ENCODE measurements at places on chromosomes 5 and 9.
A peak's percentile ranks its signal among the peaks of the same experiment; 100 is the strongest.

DNA sequence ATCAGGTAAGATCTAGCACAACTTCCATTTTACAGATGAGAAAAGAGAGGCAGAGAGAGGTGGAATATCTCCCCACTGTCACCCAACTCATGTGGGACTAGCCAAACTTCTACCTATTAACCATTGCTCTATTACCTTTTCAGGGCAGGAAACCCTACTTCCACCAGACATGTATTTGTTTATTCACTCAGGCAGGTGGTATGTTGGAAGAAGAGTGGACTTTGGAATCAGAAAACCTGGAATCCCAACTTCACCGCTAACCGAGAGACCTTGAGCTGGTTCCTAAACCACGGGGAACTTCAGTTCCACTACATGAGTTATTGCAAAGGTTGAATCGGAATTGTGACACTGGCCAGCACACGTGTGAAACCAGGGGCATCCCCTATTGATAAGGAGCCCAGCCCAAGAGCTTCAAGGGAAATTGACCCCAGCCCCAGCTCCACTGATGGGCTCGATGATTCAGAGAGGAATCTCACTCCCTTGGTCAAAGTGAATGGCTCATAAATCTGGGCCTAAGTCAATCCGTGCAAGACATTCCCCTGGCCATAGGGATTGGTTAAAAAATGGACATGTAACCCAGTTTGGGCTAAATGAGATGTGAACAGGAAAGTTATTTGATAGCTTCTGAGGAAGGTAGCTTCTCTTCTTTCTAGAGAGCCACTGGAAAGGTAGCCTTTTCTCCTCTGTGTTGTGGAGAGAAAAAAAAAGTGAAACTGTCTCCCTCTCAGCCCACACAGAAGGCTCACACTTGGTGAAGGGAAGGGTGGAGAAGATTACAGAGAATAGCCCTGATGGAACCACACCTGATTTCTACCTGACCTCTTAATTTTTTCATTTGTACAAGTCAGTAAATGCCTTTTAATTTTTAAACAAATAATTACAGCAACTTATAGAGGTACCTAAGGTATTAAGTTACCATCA is 5.5 kb upstream of the GLIS3 start:
- DNase-seq, result no peak

- DNase-seq, result peak; percentile 35
Measured at GRCh38 chr5:94618029-94618492, 343 bp downstream of the KIAA0825 start.

- DNase-seq, result no peak
Measured at GRCh38 chr9:133264235-133264764, 10.7 kb downstream of the ABO start.

GRCh38 chr5:171127314-171127713 is 181.7 kb upstream of the TLX3 start:
- no peak for DNase-seq

DNA sequence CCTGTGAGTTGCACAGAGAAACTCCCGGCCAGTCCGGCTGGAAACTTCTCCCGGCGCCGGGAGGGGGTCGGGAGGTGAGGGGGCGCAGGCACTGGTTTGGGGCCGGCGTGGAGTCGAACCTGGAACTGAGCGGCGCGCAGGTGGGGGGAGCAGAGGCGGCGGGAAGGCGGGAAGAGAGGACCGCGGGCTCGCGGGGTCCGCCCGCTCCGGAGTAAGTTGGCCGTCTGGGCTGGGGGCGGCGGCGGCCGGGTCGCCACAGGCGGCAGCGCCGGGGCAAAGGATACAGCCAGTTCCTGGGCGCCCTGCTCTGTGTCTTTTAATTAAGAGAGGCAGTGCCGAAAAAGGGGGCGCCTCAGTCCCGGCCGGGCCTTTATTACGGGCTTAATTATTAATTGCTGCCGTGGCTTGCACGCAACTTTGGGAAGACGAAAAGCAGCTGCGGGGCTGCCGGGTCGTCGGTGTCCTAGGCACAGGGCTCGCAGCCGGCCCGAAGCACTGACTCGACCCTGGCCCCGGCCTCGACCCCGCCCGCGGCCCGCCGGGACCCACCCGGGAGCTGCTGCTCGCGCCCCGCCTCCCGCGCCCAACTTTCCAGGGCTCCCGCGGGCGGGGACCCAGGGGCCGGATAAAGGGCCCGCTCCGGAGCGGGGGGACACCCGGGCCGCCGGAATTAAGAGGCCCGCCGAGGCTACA is 1.1 kb downstream of the NTNG2 start:
- no peak for DNase-seq

DNA sequence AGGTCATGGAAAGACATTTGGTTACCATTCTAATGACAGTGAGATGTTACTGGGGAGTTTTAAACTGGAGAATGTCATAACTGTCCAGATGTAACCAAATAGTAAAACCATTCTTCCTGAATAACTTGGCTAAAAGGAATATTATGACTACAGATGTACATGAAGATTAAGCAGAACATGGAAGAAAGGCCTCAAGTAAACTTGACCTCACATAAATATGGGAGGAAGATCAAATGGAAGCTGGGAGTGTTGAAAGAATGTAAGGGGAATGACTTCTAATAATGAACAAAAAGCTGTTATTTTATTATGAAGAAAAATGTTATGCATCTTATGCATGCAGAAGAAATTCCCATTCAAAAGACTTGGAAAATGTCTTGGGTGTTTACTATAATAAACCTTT is 107.7 kb upstream of the CDKN2B start:
- DNase-seq, result no peak

DNA sequence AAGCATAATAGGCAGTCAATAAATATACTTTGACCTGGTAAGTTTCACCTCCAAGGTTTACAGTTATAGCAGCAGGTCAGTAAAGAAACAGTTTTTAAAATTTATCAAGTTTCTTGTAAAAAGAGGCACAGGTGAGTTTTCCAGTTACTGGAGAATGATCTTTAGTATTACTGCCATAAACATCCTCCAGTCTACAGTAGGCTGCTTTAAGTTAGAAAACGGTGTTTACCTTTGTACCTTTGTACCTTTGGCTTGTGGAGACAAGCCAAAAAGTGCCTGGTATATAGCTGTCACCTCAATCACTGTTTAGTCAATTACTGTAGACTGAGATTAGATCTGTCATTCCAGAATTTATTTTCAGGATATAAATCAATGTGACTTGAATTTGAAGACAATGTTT is 42.7 kb upstream of the SRFBP1 start:
- no peak for DNase-seq

DNA sequence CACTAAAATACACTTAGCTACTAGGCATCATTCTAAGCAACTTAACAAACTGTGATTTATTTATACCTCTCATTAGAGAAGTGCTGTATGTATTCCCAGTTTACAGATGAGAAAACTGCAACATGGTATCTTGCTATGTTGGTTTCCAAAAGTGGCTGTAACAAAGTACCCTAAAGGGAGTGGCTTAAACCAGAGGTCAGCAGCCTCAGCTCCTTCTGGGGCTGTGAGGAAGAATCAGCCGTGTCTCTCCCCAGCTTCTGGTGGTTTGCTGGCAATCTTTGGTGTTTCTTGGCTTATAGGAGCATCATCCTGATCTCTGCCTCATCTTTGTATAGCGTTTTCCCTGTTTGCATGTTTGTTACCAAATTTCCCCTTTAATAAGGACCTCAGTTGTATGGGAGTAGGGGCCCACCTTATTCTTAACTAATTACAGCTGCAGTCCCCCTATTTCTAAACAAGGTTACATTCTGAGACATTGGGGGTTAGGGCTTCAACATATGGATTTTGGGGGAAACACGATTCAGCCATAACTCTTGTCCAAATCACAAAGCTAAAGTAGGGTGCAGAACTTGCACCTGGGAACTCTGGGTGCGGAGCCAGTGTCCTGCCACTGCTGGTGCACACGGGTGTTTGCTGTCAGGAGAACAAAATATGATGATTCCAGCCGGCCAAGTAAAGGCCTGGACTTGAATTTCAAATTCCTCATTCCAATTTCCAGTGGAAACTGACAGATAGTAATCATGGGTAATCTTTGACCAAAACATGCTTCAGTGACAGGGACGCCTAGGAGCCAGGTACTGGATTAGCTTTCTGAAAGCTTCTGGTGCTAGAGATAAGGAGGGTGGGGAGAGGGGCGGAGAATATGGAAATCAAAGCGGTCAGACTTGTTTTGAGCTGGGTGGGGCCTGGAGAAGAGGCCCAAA is 43.3 kb downstream of the RAI14 start:
- DNase-seq, result no peak

- DNase-seq, result no peak
Measured at GRCh38 chr5:96933764-96934707, 1.8 kb upstream of the LNPEP start.

DNA sequence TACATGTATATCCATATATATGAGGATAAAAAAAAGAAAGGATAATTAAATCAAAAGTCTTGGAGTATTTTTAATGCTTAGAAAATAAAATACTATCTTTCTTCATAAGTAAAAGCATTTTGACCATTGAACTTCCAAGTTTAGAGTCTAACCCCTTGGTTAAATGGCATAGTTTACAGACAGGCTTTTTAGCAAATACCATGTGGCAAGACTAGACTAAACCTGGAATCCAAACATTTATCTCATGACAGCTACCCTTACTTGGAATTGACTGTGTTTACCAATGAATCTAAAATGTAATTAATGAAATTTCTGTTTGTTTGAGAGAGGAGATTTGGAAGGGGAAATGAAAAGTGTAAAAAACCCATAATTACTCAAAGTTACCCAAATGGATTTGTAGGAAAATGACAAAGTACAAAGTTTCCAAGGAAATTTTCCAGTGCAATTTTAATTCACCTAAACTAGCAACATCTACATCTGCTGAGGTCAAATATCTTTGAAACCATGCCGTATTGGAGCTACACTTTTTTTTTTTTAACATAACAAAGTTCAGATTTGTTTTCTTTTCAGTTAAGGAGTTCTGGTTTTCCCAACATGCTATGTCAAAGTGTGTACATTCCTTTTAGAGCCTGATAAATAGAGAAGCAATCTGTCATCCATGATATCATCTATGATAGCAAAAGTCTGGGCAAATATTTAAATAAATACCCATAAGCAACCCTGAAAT is 272.1 kb upstream of the DAB2 start:
- DNase-seq, result no peak

DNA sequence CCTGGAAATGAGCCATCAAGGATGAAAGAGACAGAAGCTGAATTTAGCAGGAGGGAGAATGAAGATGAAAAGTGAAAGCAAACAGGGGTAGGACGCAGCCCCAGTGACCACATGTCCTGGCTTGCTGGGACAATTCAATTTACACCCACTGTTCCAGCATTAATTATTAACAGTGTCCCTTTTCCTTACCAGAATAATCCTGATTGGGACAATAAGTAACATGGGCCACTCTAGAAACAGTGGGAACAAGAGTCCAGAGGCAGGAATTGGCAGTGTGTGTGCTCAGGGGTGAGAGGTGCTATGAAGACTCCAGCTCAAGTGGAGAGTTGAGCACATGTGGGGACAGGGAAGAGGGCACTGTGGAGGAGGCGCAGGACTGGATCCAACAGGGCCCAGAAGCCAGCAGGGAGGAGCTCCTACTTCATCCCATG is 147.1 kb downstream of the C5orf15 start:
- DNase-seq, result no peak

DNA sequence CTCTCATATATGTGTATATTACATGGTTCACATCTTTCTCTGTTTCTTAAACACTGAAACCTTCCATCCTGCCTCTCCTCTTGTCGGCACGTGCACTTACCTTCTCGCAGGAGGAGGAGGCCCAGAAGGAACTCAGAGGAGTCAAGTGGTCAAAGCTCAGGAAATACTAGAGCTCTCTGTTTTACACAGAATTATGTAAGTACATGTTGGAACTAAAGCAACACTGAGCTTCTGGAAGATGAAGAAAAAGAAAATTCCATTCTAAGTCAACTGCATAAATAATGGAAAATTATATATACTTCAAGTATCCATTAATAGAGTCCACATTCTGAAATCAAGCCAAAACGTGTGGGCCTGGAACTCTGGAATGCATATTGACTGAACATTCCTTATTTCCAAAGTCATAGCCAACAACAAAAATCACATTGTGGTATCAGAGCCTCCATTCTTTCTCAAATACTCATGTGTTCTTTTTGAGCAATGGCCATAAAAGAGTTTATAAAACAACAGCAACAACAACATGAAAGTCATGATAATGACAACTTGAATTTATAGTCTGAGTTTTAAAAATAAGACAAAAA is 121.5 kb upstream of the RAI14 start:
- no peak for DNase-seq

- DNase-seq, result no peak
Measured at GRCh38 chr5:95730011-95730700, 980 bp upstream of the RHOBTB3 start.

GRCh38 chr5:74660873-74661272 is 20.3 kb upstream of the ENC1 start:
- DNase-seq, result no peak
